ENCODE measurements at places on chromosomes 2 and 18.

GRCh38 chr18:463403-463802 lies 37.1 kb downstream of the COLEC12 start:
- DNase-seq: no peak

GRCh38 chr2:83069724-83070123 lies 1389.4 kb downstream of the SUCLG1 start:
- no peak for DNase-seq

DNA sequence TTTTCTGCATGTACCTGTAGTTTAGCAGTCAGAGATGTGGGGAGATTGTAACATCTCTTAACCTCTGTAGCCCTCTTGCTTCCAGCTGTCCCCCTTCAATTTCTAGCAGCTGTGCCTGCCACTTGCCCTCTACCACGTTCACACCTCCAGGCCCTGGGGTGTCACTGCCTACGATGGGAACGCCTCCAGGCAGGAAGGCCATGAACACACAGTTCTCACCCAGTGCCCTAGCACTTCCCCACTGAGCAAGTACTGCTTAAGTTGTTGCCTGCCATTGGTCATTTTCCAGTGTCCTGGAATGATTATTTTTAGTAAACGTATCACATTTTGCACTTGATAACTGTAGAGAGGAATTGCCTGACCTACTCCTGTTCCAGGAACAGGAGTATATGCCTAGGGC lies 77.1 kb upstream of the B3GNT7 start:
- no peak for DNase-seq

DNA sequence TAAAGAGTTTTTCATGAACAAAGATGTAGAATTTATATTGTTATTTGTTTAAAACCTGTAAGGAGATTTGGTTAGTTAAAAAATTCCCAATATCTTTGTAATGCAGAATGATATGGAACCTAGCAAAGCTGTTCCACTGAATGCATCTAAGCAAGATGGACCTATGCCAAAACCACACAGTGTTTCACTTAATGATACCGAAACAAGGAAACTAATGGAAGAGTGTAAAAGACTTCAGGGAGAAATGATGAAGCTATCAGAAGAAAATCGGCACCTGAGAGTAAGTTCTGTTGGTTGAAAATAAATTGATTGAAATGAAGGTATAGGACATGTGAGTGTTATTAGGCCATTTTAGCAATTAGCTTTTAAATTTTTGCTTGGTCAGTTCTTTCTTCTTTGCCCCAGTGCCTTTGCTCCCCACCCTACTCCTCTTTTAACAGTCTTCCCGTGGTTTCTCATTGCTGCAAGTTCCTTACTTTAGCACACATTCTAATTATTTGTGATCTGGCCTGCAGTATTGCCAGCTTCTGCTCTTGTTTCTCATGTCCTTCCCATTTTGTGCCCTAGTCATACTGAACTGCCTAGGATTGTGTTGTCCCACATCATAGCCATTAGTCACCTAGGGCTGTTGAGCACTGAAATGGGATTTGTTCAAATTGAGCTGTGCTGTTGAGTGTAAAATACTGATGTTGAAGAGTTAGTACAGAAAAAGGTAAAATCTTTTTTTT lies 36.6 kb downstream of the VAPA start:
- no peak for DNase-seq

DNA sequence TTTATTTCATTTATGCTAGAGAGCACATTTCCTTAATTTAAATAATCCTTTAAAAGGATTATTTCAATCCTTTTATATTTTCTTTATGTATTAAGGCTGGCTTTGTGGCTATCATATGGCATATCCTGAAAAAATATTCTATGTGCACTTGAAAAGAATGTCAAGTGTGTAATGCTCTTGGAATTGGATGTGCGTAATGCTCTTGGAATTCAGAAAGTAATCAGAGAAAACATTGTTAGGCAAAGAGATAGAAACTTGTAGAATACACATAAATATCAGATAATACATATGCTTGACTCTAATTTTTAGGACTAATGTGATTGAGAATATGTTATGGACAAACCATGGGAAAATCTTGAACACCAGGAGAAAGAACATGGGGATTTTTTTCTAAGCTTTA lies 197.5 kb upstream of the COL3A1 start:
- DNase-seq: peak; percentile 20

- DNase-seq: no peak
Measured at GRCh38 chr2:128421861-128422311, 103.2 kb upstream of the HS6ST1 start.

GRCh38 chr2:30298302-30298701 lies 67.0 kb downstream of the LBH start:
- no peak for DNase-seq

- no peak for DNase-seq
Measured at GRCh38 chr2:24432735-24433134, 58.3 kb upstream of the NCOA1 start.

DNA sequence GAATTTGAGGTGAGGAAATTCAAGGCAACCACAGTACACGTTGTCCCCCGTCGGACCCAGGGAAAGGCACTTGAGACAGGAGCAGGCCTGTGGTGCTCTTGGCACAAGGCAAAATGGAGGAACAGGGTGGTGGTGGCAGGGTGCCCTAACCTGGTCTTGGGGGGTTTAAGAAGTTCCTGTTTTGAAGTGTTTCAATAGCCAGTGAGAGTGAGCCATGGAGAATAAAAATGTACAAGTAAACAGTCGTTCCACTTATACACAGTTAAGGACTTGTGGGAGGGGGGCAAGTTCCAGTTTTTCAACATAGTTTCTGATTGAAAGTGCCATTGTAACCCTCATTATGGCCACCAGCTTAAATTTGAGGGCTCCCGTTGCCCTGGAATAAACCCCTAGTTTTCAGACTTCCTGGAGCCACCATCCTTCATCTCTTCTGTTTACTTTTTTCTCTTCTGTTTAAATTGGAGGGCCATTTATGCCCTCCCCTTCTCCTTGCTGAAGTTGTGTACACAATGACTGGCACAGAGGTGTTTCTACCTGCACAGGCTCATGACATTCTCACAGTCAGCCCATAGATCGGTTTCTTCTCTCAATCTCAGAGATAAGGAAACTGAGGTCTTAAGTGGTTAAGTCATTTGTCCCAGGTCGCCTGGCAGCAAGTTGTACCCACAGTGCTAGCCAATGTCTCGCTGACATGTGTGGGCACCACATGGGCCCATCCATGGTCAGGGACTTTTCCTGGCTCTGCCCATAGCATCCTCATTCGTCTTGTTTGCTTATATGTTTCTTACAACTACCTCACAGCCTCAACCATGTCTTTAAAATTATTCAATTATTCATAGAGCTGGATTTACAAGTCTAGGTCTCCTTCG lies 66.0 kb upstream of the ST3GAL5 start:
- no peak for DNase-seq

DNA sequence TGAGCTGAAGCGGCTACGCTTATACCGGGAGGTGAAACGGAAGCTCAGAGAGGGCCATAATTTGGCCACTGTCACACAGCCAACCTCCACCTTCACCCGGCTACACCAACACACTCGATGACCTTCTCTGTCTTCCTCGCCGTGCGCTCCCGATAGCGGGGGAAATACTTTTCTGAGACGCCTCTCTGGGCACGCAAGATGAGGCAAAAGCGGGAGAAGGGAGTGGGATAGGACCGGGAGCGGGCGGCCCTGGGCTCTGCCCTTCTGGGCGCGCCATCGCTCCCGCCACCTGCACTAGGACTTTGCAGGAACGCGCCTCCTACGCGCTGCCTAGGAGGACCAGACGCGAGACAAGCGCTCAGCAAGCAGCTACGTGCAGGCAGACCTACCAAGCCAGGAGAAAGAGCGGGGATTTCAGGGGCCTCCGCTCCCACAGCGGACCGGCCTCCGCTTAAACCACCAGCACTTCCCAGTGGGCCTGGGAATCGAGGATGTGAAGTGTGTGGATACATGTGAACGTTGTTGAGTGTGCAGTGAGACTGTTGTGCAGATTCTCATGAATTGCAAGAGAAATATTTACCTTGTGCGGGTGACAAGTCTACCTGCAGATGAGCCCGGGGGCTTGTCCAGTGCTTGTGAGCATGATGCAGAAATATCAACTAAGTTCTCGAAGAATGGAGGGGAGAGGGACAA lies 11.4 kb downstream of the SIX3 start:
- DNase-seq: no peak

DNA sequence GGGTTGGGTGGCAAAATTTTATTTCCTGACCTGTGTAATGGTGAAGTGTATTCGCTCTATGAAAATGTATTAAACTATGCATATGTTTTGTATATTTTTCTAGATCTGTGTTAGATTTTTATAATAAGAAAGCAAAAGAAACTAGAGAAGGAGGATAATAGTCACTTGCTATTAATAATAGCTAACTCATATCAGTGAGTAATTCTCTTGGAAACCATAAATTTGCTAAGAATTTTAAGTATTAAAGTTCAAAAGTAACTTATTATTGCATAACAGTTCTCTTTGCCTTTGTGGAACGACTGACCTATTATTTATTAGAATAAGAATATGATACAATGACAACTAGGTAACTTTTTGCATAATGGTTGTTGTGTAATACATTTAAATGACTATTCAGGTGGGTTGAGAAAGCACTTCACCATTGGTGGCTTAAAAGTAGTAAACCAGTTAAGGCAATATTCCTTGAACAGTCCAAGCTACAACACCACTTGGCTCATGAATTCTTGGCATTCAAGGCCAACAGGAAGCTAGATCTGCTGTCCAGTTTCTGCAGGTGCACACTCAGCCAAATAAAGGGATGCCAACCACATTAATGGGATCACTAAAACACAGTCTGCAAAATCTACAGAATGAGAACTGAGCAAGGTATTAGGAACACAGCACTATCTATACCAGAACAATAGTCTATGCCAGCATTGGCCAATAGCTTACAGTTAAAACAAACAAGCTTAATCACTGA lies 921.3 kb downstream of the CPS1 start:
- DNase-seq: no peak

GRCh38 chr2:168773719-168774521 lies 28.5 kb upstream of the NOSTRIN start:
- peak; percentile 43 for DNase-seq

DNA sequence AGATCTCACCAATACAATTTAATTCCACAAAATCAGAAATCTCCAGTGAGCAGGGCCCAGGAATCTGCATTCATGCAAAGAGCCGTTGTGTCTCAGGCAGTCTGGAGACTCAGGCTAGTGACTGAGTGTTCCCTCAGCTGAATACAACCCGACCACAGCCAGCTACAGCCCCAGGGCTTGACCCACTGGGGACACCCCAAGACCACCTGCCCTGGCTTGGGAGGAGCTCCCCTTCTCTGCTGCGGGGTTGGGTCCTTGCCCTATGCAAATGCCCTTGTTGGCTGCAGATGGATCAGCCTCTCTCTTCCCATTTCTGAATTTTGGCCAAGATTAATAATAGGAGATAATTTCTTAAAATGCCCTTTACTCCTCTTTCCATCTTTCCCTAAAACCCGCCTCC lies 157.7 kb downstream of the TWIST2 start:
- DNase-seq: no peak

Data from smooth muscle cell of the brain vasculature (primary cell).